ENCODE measurements at places on chromosomes 5 and 9.

DNA sequence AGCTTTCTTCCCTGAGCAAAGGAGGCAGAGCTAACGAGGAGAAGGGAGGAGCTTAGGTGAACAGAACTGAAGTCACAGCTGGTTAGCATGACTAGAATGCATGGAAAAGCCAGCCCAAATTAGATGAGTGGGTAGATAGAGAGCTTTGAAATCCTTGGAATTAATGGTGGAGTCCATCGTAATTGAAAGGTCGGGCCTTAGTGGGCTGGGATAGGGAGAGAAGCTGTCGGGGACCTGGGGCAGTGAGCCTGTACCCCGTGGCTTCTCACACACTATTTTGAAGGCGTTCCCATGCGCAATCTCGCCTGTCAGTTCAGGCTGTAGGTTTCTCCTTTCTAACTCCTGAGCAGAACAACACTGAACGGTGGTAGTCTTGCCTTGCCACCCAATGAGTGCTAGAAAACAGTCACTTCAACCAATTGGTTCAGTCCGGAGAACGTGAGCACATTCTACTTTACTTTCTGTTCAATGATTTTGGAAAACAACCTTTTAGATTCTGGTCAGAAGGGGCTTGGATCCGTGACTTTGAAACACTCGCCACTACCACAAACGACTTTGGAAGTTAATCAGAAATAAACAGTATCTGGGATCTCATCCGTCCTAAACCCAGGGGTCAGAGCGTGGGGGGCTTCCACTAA, 655 bp upstream of the RAI14 start:
- no peak for DNase-seq

DNA sequence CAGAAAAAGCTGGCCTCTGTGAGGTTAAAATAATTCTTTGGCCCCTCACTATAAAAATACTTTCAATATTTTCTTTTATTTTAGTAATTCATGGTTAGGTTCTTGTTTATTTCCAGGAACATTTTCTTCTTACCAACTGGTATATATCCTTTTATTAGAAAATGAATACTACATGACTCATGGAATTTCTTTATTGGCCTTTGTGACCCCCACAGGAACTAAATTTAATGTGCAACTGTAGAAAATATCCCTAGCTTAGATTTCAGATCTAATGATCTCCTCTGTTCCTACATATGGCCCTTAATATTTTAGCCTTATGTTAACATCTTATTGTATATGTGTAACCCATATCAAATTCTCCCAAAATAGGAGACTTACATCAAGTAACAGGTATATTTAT, 429.9 kb downstream of the NR2F1-AS1 start:
- DNase-seq: no peak

DNA sequence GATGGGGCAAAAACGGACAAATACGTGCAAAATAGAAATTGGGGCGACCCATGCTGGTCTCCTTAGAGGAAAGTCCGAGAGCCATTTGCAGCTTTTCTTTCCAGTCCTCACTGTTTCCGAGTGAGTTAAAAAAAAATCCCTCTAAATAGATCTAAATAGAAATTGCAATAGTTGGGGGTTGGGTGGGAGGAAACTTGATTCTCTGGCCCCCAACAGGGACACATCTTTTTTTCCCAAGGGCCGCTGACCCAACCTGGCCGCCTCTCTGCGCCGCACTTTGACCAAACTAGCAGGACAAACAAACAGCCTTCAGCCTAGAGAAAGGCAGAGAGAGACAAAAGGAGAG, 2.8 kb upstream of the NKX2-5 start:
- DNase-seq: no peak

- DNase-seq: no peak
Observed at GRCh38 chr5:10475931-10476676, 34.4 kb downstream of the ROPN1L start.

DNA sequence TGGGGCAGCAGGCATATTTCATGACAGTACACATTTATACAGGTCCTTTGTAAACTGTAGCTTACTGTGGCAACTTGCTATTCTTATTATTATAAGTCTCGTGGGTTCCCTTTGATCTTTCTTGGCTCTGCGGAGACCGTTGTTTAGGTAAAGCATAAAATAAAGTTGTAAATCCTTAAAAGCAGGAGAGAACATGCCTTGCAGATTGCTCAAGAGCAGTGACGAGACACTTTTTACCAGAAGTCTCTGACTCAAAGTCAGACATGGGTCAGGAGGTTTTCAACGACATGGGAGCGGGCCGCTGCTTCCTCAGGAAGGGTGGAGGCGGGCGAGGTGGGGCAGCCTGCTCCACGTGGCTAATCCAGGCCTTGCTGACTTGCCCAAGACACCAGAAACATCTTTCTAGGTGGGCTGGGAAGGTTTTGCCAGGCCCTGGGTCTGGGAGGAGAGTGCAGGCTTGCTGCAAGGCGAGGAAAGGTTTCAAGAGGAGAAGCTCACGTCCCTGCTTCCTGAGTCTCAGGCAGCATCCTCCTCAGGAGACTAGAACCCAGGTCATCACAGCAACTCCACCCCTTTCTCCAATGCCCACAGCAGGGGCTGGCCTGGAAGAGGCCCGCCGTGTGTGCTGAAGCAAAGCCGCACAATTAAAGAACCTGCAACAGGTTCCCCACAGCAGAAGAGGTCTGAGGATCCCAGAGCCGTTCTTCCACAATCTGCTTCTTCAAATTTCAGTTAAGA, 6.5 kb downstream of the TBC1D2 start:
- DNase-seq: peak; percentile 19

DNA sequence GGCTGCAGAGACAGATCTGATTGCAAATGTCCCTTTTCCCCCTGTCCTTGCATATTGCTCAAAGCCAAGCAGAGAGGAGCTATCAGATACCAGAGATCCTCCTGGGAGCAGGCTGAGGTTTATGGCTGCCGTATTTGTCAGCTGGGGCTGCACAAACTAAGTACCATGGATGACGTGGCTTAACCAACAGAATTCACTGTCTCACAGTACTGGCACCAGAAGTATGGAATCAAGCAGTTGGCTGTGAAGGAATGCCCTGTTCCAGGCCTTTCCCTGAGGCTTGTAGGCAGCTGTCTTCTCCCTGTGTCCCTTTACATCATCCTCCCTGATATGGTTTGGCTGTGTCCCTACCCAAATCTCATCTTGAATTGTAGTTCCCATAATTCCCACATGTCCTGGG, 2.6 kb downstream of the CFAP90 start:
- no peak for DNase-seq

DNA sequence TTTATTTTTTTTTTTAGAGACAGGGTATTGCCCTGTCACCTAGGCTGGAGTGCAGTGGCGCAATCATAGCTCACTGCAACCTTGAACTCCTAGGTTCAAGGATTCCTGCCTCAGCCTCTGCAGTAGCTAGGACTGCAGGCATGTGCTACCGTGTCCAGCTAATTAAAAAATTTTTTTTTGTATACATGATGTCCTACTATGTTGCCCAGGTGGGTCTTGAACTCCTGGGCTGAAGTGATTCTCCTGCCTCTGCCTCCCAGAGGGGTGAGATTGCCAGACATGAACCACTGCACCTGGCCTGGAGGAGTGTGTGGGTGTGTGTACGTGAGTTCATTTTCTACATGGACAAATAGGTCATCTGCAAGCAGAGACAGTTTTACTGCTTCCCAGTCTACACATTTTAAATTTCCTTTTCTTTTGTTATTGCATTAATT, 33.8 kb downstream of the JMY start:
- DNase-seq: no peak

- DNase-seq: no peak
Observed at GRCh38 chr9:1051210-1051583, 1.0 kb downstream of the DMRT2 start.

GRCh38 chr9:26523577-26523976, 369.0 kb downstream of the CAAP1 start:
- DNase-seq: no peak

GRCh38 chr9:118222375-118222774, 518.2 kb downstream of the TLR4 start:
- no peak for DNase-seq

DNA sequence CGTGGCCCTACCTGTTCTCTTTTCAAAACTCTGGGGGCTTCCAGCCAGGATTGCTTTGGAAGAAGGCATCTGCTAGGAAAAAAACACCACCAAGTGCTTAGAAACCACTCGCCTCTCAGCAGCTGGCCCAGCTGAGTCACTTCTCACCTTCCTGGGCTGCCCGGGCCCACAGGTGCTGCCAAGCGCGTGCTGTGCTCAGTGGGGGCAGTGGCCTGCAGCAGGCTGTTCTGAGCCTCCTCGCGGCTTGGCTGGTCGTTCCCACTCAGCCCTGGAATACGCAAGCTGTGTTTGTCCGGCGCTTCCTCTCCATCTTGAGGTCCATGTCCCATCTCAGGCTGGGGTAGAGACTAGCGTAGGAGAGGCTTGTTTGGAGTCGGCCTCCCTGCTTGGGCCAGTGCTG, 102.5 kb upstream of the FCN2 start:
- DNase-seq: no peak

DNA sequence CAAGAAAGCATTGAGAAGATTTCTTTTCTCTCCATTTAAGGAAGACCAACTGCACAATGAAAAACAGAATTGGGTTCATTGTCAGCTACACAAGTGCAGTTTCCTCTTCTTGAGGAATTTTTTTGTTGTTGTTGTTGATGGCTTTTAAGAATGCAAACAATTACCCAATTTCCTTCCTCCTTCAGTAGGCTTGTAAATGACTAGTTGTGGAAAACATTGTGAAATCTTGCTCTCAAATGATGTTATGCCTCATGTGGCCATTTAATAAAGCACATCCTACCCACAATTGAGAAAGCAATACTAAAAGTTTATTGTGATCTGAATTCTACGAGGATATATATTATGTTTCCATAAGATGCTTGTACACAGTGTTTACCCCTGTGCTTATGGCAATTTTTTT, 171.6 kb downstream of the FAM174A start:
- no peak for DNase-seq

DNA sequence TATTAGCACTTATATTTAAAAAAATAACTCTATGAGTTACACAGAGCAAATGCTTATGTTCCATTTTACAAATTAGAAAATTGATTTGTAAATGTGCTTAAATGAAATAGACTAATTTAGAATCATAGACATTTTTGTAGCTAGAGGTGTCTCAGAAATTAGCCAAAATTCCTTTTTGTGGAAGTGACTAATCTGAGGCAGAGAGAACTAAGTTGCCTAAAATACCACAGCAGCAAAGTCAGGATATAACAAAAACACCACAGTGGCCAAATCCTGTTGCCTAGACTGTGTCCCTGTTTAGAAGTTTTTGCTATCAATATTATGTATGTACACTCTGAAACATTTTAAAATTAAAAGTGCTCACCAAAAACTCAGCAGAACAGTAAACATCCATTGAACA, 18.7 kb downstream of the ADAMTSL1 start:
- no peak for DNase-seq

- no peak for DNase-seq
Observed at GRCh38 chr5:53219610-53220009, 110.1 kb upstream of the MOCS2 start.

GRCh38 chr9:34555002-34555348, 32.2 kb upstream of the ENHO start:
- DNase-seq: no peak

DNA sequence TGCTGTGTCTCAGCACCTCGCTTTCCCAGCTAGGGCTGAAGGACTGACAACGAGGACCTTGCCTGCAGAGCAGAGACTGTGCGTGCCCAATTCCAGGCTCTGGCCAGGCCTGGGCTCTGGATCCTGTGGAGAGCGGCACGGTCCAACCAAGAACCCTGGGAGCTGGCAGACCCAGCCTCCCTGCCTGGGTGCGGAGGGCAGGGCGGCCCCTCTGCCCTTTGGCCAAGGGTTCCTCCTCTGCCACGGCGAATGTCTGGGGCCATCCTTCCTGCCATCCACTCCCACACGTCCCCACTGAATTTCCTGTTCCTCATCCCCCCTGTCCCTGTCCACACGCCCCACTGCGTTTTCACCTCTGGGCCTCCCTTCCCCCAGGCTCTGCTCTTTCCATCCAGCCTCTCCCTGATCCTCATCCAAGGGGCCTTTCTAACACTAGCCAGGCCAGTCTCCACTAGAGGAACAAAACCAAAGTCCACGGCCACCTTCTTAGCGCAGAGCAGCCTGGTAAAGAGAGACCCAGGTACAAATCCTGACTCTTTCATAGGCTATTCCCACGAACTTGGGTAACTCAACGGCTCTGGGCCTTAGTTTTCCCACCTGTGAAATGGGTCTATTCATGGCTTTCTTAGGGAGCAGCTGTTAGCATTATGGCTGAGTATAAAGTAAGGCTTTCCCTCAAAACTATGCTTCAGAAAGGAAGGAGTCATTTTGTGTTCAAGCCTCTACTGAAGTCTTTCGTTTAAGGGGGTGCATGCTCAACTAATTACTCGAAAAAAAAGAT, 95.5 kb upstream of the PHYKPL start:
- no peak for DNase-seq

- no peak for DNase-seq
Observed at GRCh38 chr5:146667633-146668272, 151.8 kb upstream of the GPR151 start.

DNA sequence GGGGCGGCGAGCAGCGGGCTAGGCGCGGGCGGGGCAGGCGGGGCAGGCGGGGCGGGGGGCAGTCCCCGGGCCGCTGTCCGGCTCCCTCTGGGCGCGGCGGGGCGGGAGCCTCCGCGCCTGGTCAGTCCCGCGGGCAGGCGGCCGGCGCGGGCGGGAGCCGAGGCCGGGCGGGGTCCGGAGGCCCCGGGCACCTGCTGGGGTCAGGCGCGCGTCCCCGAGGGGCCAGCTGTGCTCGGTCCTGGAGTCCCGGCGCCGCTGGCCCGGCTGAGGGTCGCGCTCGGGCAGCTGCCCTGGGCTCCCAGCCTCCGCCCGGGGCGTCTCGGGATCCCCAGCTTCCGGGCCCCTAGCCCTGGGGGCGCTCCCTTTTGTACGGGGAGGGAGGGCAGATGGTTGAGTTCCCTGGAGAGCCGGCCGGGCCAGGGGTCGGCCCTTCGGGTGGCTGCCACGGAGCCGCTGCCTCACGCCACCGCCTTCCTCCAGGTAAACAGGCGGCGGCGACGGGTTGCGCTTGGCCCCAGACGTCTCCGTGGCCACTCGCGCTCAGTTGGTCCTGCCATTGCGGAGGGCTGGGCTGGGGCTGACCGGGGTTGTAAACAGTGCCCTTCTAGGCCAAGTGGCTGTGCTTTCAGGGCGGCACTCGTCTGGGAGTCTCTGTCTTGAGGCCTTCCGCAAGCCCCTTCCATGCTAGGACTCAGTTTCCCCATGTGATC, 473 bp downstream of the ZBTB34 start:
- peak; percentile 12 for DNase-seq

GRCh38 chr5:82259172-82259800, 18.9 kb downstream of the RPS23 start:
- no peak for DNase-seq

- no peak for DNase-seq
Observed at GRCh38 chr9:84839541-84839940, 170.0 kb downstream of the NTRK2 start.

Measured in stimulated activated CD4-positive, alpha-beta T cell treated with anti-CD3 and anti-CD28 coated beads, TNF-alpha, amount 100 ng/mL, for 24 hours (primary cell).